ENCODE measurements at places on chromosomes 7 and 10.

DNA sequence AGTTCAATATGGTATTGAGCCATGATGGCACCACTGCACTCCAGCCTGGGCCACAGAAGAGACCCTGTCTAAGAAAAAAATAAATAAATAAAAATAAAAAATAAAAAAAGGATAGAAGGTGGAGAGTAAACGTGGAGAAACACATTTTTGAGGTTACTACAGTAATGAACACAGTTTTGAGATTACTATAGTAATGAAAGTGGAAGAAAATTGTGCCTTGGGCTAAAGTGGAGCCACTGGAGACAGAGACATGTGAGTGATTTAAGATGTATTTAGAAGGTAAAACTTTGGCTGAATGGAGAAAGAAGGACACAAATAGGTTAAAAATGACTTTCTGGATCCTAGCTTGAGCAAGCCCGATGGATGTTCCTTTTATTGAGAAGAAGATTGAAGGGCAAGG is 76.8 kb downstream of the HGF start:
- DNase-seq: no peak

DNA sequence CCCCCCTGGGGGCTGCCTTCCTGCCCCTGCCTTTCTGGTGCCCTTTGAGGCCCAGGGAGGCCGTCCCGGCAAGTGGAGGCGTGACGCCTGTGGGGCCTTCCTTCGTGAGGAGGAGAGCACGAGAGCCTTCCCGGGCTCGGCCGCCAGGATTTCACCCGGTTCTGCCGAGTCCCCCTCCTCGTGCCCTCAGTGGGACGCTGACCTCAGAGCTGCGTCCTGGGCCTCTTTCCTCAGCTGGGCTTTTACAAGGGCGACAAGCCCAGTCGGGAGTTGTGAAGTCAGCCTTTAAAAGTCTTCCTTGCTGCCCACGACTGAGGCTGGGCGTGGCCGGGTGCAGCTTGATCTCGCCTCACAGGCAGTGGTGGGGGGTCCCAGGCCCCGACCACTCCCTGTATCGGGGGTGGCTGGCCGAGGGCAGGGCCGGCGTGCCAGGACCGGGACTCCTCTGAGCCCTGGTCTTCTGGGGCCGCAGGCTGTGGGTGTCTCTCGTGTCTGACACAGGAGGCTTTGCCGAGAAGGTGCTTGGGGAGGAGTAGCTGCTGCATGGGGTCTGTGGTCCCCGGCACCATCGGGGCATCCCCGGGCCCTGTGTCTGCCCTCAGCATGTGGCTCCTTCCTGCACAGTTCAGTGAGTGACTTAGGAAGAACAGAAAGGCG is 41.8 kb downstream of the FAM20C start:
- no peak for DNase-seq

DNA sequence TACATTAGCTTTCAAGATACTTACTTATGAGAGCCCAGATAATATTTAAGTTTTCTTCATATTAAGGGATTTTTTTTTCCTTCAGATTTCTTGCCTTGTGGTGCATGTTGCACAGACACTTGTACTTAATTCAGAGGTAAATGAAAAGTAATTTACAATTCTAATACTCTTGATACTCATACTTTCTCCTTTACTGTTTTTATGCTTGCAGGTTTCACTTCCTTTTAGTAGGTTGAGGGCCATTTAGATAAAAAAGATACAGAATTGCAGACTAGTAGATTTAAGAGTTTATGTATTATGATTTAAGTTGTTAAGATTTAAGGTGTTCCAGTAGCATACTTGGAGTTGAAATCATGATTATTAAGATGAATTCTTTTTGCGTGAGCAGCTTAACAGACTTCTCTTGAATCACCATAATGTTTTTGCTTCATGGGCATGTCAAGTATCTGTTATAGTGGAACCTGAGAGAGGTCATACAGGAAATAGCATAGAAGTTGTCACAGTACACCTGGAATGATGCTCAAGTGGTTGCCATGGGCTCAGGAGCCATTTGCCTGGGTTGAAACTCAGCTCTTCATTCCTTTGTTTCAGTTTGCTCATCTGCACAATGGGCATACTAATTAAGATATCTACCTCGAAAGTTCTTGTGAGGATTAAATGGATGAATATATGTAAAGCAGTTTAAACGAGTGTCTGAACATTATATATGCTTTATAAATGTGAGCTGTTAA is 174.8 kb upstream of the PRPS1L1 start:
- DNase-seq: no peak

DNA sequence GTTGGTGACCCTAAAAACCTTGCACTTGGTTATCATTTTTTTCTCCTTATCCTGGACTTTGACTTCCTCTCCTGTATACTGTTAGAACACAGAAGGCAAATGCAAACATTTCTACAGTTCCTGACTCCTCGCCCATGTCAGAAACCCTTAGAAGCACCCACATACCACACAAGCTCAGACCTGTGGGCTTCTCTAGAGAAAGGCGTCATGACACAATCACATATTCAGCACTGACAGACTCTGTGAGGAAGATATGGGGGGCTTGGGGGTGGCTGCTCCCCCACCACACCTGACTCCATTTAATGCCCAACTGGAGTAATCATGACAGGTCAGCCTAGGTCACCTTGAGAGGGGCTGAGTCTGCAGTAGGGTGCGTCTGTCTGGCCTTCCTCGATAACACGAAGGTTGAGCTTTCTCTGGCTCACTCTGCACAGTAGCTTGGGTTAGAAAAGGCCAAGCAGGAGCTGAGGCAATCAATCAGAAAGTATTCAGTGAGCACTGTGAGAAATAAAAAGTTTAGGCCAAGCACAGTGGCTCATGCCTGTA is 50.9 kb downstream of the CCDC3 start:
- no peak for DNase-seq

GRCh38 chr7:103915680-103916357 is 73.6 kb downstream of the RELN start:
- DNase-seq: no peak

DNA sequence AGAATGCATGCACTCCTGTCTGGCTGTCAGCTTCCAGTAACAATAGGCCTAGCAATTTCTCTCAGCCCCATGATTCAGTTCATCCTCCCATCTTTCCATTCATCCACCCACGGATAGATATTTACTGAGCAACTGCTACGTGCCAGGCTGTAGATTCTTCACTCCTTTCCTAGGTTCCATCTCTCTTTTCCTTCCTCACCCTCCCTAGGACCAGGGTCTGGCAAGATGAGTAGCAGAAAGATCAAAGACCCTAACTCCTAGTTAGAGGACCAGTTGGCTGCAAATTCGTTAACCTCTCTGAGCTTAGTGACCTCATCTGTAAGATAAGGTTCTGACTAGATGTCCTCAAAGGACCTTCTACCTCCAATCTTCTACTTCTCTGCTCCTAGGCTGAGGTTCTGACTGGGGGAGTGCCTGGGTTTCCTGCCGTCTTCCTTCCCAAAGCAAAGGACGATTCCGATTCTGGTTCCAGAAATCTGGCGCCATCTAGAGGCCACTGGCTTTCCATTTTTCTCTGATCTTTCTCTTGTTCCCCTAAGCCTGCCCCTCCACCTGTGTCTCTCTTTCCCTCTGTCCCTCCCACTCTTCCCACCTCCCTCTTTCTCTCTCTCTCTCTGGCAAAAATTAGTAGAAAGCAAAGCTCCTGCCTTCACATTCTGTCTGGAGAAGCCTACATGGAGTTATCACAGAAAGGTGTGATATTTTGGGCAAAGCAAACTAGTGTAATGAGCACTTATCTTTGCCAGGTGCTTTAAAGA is 26.2 kb downstream of the TBATA start:
- peak; percentile 68 for DNase-seq

- DNase-seq: no peak
Observed at GRCh38 chr10:71255808-71256660, 43.7 kb downstream of the UNC5B start.

DNA sequence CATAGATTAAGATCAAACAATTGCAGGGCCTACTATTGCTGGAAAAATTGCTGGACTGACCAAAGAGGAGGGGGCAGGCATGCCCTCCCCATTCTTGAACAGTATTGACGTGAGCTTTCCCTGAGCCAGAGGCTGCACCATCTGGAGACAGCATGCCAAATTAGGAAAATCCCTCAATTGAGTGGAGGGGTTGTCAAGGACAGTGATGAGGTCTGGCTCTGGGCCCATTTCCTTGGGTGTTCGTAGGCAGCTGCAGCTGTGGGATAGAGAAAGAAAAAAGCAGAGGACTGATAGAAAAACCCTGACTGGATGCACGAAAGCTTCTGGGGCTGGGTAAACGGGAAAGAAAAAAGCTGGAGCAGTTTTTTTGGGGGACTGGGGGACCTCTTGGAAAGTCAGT is 22.8 kb upstream of the ORC5 start:
- no peak for DNase-seq
